ENCODE measurements at places on chromosomes 12 and 14. TPM values are rescaled to one million over a fixed set of nuclear protein-coding genes. Genes with fewer than 3 reads are reported as not detected.

- no peak for DNase-seq
These were observed 10.0 kb downstream of the WNT1 start for GRCh38 chr12:48988030-48988649.

DNA sequence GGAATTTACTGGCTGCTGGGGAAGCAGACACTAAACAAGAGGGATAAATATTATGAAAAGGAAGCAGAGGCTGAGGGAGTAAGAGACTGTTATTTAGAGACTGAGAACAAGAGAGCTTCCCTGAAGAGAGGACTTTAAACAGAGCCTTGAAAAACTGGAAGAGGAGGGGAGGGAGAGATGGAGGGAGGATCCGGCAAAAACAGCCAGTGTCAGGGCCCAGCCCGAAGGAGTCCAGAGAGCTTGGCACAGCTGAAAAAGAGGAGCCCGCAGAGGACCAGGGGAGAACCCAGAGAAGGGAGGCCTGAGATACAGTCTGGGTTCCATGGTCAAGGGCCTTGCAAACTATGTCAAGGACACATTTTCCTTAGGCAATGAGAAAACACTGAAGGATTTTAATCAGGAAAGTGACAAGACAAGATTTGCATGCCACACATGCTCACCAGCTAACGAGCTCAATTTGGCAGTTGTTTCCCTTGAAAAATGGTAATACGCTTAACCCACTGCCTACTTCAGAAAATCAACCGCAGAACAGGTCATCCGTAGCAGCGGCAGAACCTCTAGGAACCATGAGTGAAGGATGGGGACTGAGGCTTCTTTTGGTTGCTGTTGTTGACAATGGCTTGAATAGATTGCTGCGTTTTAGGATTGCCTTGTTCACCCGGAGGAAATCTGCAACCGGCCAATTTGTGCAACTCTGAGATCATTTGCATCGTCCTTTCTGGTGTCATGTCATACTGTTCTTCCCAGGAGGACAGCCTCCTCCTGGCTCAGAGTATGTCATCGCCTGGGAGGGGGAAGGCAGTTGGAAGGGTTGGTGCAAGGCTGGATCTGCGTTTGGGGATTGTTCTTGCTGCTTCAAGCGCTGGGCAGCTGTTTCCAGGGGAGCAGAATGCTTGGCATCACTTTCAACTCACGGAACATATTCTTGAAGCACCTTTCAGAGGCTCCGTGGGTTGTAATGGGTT is 108.2 kb downstream of the PRMT8 start:
- DNase-seq, result no peak

- peak; percentile 34 for DNase-seq
These were observed 389.7 kb upstream of the FAR2 start for GRCh38 chr12:28759333-28759732.

- peak; percentile 1 for DNase-seq
These were observed 120.3 kb downstream of the GARIN6 start for GRCh38 chr12:99767809-99768208.

GRCh38 chr12:119068129-119068856 is 87.0 kb downstream of the SRRM4 start:
- no peak for DNase-seq

GRCh38 chr14:103597623-103598377 is 31.2 kb upstream of the KLC1 start:
- peak; percentile 89 for DNase-seq

AMDHD1 gene
- total RNA-seq, result 0.52 TPM

RNFT2 gene
- total RNA-seq, result 8.9 TPM

HELB gene
- 4.5 TPM for total RNA-seq

Data from astrocyte (in vitro differentiated cells and primary cell).